ENCODE measurements at places on chromosomes 16 and 17.

DNA sequence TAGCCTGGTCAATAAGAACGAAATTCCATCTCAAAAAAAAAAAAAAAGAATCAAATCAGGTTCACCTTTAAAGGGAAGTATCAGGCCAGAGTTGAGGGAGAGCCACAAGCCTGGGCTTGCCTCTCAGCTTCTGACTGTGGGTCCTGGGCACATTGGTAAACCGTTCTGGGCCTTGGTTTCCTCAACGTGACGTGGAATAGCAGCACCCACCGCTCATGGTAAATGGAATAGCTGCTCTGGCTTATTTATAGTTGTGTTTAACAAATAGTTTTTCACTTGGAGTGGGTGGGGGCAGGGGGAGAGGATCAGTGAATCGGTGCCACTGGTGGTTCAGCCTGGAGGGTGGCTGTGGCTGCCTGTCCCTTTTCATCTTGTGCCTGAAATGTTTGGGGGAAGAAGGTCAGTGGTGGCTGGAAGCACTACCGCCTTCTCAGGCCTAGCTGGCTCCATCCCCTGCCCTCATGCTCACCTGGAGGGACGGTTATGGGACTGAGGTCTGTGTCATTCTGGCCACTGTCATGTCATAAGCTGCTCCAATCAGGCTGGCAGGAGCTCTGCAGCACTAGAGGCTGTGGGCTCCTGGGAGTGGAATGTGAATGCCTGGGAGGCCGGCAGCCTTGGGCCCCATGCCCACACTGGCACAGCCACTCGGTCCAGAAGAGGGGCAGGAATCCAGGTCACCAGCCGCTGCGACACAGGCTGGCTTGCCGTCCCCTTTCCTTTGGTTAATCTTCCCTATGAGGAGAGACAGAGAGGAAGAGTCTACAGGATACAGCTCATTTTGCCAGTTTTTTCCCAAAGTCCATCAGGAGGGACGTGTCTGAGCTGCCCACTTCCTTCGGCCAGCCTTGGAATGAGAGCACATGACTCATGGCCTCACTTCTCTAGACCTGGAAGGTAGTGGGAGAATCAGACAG lies 27.0 kb downstream of the CCR7 start:
- DNase-seq = no peak

DNA sequence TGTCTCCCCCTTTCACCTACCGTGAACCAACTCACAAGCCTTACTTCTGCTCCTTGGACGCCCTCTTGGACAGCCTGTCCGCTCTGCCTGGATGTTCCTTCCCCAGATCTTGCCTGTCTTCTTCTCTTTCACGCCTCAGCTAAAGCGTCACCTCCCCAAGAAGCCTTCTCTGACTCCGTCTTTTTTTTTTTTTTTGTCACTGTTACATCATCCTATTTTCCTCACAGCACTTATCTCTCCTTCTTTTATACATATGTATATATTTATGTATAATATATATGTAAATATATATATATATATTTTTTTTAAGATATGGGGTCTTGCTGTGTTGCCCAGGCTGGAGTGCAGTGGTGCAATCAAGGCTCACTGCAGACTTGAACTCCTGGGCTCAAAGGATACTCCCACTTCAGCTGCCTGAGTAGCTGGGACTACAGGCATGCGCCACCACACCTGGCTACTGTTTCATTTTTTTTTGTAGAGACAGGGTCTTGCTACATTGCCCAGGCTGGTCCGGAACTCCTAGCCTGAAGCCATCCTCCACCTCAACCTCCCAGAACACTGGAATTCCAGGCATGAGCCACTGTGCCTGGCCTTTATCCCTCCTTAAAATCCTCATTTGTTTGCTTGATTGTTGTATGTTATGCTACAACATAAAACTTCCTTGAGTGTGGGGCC lies 16.5 kb upstream of the AKTIP start:
- DNase-seq = no peak

GRCh38 chr17:5042157-5043022 lies 7.2 kb upstream of the SLC52A1 start:
- no peak for DNase-seq

DNA sequence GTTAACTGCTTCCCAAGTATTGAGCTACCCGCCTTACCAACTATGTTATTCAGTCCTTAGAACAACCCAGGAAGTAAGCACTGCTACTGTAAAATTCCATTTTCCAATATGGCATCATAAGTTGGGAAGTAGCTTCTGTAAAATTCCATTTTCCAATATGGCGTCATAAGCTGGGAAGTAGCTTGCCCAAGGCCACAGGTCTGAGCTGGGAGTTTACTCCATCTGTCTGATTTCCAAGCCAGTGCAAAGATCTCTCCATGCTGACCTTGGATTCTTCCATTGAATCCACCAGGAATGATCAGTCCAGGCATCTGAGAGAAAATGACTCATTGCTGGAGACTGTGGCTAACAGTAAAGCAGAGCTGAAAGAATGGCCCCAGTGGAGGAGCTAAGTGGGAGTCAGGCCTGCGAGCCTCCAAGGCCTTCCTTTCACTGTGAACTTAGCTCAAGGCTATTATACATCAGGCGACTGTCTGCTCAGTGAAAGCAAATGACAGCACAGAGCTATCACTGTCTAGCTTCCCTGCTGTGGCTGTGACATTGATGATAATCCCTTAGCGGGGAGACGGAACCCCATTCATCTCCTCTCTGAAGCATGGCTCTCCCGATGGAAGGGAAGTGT lies 430.4 kb downstream of the HAPSTR1 start:
- no peak for DNase-seq

- no peak for DNase-seq
Measured at GRCh38 chr17:75752802-75753513, 12.0 kb downstream of the GALK1 start.

- DNase-seq = no peak
Measured at GRCh38 chr16:58280846-58281301, 14.0 kb downstream of the PRSS54 start.

- no peak for DNase-seq
Measured at GRCh38 chr17:77581480-77581879, 377.0 kb upstream of the TNRC6C start.

- no peak for DNase-seq
Measured at GRCh38 chr17:70104791-70105523, 29.9 kb downstream of the KCNJ16 start.

GRCh38 chr17:66538776-66539175 lies 236.4 kb downstream of the PRKCA start:
- no peak for DNase-seq

GRCh38 chr17:27329146-27329805 lies 35.4 kb downstream of the WSB1 start:
- DNase-seq = no peak

GRCh38 chr16:67437513-67437912 lies 6.6 kb downstream of the HSD11B2 start:
- no peak for DNase-seq

DNA sequence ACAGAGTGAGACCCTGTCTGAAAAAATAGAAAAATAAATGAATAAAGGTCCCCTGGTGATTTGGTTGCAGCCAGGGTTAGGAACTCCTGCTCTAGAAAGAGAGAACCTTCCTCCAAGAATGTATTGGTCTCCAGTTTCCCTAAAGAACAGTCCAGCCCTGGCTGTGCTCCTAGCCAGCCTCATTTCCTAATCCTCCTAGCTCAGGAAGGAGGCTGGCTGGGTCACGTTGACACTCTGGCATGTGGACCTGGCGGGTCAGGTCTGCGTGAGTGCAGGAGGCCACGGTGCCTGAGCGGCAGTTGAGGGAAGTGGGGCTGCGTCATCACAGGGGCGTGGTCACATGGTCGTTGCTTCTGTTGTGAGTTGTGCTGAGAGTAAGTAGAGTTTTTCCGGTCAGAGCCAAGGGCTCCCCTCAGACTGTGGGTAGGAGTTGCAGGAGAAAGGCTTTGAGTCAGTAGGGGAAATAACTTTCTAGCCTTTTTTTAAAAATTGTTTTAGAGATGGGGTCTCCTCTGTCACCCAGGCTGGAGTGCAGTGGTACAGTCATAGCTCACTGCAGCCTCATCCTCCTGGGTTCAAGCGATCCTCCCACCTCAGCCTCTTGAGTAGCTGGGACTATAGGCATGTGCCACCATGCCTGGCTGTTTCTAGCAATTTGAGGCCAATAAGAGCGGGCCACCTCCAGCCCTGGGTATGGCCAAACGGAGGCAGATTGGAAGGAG lies 194.0 kb upstream of the CIBAR2 start:
- no peak for DNase-seq

- DNase-seq = no peak
Measured at GRCh38 chr17:65564793-65565192, 3.3 kb upstream of the AXIN2 start.

DNA sequence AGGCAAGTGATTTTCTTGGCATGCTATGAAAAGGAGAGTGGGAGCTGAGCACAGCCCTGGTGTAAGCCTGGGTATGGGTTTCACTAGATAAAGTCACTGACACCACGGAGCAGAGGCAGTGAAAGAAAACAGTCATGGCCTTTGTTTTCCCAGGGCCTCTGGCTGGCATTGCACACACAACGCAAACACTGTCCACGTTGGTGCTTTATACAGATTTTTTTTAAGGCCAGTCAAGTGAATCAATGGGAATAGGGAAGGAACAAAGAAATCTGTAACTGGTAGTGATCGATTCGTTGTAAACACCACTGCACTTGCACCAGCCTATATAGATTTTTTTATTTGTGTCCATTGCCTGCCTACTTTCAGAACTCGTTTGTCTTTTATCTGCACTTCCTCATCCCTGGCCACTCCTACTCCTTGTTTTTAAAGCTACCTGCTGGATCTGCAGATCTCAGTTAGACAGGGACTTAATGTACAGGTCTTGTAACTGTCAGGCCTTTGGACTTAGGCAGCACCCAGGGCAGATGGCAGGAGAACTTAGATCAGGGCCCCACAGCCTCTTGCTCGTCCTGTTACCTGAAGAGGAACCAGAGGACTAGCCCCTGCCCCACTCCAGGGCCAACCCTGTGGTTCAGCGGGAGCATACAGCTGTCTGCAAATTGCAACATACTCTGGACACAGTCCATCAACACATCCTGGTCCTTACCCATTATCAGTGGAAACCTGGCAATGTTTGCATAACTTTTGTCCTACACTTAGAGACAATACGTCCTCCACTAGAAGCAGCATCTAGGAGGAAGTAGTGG lies 10.6 kb upstream of the TMIGD1 start:
- no peak for DNase-seq

DNA sequence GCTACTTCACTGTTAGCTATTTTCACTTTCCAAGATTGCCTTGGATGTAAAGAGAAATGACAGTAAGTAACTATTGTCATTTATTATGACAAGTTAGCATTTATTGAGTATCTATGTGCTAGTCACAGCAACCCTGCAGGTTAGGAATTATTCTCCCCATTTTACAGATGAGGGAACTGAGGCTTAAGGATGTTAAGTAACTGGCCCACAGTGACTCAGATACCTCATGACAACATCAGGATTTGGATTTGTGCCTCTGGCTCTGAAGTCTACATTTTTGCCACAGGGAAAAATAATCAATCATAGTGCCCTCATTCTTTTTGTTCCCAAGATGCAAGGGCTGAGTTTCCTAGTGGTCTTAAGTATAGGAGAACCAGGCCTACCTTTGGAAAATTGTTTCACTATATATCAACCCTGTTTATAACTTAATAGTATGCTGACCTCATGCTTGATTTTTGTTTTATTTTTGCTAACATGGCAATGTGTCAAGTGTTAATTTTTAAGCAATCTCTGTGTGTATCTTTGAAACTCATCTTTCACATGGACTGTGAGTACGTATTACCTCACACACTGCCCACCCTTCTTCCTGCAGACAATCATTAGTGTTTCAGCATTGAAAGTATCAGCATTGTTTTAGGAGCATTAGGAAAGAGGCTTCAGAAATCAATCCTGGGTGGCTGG lies 105.0 kb downstream of the TANGO6 start:
- DNase-seq = no peak

DNA sequence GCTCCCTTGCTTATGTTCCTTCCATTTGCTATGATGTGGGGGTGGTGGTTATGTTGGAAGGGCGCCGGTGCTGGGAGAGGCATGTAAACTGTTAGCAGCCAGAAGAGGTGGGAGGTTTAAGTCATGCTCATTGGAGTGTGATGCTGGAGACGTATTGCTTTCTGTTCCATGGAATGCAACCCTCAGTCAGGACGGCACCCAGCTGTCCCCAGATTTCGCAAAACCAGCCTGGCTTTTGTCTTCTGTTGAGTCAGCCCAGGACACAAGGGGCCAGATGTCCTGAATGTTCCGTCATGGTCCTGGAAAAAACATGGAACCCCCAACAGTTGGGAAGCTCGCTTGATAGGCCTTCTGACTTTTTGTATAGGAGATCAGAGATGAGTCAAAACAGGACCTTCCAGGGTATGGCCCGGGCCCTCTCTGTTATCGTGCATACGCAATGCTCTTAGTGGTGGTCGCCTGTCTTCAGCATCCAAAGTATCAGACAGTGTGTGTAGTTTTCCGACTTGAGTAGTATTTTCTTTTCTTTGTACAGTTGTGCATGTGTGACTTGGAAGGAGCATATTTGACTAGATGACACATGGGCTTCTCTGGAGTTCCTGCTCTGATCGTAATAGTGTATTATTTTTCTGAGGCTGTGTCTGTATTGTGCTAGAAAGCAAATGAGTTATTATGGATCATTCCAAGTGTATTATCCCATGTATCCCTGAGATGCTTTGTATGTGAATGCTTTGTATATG lies 201.9 kb downstream of the SNX29 start:
- no peak for DNase-seq

DNA sequence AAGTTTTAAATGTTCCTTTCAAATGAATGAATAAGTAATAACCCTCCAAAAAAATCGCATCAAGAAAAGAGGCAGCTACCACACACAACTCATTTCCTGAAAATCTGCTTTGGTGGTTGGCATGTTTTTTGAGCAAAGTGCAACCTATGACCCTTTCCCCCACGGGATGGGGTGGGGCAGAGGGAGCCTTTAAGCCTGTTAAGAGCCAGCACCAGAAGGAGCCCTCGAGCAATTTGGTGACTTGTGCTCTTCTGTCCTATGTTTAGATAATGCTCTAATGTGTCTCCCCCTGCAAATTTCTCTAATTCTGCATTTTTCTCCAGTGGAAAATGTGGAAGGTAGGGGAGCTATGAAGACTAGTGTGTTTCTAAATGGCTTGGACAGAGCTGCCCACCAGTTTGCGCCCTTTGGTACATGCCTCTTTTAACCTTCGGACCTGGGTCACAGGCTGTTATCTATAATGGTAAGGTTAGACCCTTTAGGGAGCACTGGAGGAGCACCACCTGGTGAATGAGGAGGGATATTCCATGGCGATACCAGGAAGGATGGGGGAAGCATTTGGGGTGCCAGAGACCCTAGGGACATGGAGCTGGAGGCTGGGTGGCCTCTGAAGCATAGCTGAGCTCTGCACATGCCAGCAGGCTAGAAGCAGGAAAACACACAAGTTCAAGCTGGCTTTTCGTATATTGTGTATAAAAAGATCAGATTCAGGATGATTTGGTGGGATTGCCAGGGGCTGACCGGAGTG lies 1.6 kb downstream of the PYCARD start:
- DNase-seq = no peak

GRCh38 chr17:4176808-4177472 lies 33.9 kb downstream of the CYB5D2 start:
- DNase-seq = no peak

DNA sequence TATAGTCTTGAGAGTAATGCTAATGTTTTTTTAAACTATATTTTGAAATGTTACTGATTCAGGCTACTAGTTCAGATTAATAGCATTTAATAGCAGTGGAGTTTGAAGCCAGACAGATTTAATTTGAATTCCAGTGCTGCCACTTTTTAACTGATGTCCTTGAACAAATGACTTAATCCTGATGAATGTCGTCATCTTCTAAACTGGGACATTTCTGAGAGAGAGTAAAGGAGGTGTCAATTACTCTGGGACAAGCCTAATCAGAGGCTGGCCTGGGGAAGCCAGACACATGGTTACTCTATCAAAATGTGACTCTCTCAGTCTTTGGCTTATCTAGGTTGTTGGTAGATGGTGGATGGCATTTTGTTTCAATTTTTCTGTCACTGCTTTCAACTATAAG lies 246.7 kb downstream of the HS3ST3A1 start:
- DNase-seq = no peak

Data from cortex of kidney (tissue), 1 donor.